Activated naive CD4-positive, alpha-beta T cell treated with anti-CD3 and anti-CD28 coated beads, Interleukin-2, amount 50 U/mL, for 72 hours (primary cell): ENCODE measurements at places on chromosomes 4 and X. TPM values are rescaled to one million over a fixed set of nuclear protein-coding genes. Genes with fewer than 3 reads are reported as not detected.

DNA sequence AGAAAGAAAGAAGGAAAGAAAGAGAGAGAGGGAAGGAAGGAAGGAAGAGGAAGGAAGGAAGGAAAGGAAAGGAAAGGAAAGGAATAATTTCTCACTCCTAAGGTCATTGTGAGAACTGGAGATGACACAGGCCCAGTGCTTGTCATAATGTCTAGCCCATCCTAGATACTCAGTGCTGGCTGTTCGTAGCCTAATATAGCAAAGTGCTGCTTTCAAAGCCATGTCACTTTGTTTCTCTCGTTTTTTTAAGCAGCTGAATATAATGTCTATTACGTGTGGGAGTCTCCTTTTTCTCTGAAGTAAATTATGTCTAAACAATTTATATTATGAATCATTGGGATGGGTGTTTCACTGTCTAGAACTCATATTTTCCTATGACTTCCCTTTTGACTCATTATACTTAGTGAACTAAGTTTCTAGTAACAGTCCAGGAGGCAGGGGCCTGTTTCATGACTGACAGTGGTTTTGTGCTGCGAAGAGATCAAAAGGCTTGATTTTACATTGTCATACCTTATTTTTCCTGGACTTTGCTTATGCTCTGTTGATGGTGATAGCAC lies 327.0 kb upstream of the ZFP42 start:
- DNase-seq: no peak

GRCh38 chr4:147526272-147526654 lies 45.4 kb downstream of the EDNRA start:
- DNase-seq: no peak

GRCh38 chrX:125210146-125210545 lies 109.5 kb upstream of the TEX13C start:
- DNase-seq: no peak

DNA sequence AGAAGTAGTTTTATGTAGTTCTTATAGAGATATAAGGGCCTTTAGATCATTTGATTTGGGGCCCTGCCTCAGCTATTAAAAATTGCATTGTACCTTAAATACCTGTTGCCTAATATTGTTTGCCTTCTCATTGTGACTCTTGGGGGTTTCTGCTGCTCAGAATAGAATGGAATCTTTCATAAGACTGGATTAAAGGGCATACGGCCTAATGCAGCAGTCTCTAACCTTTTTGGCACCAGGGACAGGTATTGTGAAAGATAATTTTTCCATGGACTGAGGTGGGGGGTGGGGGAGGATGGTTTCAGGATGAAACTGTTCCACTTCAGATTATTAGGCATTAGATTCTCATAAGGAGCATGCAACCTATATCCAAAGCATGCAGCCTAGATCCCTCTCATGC lies 46.2 kb downstream of the TMEM164 start:
- DNase-seq: no peak

DNA sequence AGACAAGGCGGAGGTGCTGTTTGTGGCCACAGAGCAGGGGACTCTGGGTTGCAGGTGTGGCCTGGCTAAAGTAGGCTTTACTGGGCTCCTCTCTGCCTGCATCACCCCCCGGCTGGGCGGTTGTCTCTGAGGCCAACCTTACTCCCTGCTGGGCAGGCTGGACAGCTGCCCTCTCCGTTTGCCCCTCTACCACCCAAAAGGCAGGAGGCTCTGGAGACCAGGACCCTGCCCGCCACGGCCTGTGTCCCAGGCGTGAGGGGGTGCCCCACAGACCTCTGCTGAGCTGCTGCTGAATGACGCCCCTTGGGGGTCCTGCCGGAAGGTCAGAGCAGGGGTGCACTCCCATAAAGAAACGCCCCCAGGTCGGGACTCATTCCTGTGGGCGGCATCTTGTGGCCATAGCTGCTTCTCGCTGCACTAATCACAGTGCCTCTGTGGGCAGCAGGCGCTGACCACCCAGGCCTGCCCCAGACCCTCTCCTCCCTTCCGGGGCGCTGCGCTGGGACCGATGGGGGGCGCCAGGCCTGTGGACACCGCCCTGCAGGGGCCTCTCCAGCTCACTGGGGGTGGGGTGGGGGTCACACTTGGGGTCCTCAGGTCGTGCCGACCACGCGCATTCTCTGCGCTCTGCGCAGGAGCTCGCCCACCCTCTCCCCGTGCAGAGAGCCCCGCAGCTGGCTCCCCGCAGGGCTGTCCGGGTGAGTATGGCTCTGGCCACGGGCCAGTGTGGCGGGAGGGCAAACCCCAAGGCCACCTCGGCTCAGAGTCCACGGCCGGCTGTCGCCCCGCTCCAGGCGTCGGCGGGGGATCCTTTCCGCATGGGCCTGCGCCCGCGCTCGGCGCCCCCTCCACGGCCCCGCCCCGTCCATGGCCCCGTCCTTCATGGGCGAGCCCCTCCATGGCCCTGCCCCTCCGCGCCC lies 920 bp downstream of the HTT-AS start:
- DNase-seq: no peak

GRCh38 chr4:42541647-42542046 lies 115.3 kb downstream of the ATP8A1 start:
- DNase-seq: no peak

DNA sequence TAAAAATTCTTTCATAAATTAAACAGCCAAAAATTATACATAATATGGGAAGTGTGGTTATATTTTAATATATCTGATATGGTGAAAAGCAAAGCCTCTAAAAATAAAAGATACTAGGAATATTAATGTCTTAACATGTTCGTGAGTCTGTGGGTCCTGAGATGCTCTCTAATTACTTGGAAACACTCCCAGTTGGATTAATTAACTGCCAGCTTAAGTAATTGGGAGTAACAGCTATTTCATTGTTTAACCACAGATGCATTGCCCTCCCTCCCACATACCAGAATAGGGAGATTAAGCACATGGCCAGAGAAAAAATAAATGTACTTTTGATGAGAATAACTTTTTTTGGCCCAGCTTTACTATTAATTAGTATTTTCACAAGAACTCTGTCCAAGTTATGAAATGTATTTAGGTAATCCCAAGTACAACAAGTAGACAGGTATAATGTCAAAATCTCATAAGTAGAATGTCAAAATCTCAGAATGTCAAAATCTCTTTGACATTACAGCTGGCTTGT lies 79.7 kb downstream of the BTC start:
- DNase-seq: no peak

DNA sequence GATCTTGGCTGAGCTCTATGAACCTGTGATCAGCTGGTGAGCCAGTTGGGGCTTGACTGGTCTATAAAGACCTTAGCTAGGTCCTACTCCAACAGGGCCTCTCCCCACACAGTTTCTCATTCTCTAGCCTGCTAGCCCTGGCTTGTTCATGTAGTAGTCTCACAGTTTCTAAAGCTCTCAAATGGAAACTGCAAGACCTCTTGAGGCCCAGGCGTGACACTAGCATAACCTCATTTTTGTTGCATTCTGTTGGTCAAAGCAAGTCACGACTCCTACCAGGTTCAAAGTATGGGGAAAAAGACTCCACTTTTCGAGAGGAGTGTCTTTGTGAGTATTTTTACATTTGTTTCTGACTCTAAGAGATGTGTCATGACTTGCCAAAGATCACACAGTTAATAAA lies 50.9 kb downstream of the CEP44 start:
- no peak for DNase-seq

- DNase-seq: no peak
These were observed 43.8 kb upstream of the WDR1 start for GRCh38 chr4:10160281-10160856.

DNA sequence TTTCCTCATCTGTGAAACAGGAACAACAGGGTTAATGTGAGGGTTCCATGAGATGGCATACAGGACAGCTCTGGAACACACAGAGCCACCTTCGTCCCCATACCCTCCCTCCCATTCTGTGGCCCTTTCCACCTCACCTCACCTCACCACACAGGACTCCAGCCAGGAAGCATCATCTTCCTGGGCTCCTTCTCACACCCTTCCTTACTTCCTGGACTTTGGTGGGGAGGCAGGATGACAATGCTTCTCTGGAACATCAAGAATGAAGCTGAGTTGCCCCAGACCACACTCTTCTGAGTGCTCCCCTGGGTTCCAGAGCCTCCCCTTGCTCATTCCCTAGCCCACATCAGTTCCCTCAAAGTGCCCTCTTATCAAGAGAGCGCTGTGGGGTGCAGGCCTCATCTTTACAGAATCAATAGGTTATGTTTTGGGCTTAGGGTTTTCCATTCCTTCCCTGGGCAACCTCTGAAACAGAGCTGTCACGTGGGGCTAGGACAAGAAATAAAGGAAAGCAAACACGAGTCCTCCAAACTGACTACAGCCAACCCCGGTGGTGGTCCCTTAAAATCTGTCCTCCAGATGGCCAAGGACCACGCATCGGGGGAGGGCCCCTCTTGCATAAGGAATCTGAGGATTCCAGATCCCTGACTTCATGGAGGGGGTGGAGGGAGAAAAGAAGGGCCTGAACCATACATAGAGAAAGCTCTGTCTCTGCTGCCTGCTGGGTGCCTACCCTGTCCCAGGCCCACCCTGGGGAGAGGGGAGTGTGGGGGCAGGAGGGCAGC lies 74.4 kb upstream of the ATP6AP2 start:
- DNase-seq: no peak

- peak; percentile 76 for DNase-seq
These were observed at the start of gene PORCN for GRCh38 chrX:48508400-48509244. Gene PORCN, plus strand, starts transcription at chrX:48508992. Its CDS starts 829 bp downstream, at chrX:48509821.

- DNase-seq: no peak
These were observed 1111.0 kb upstream of the AGA start for GRCh38 chr4:178553201-178553600.

DNA sequence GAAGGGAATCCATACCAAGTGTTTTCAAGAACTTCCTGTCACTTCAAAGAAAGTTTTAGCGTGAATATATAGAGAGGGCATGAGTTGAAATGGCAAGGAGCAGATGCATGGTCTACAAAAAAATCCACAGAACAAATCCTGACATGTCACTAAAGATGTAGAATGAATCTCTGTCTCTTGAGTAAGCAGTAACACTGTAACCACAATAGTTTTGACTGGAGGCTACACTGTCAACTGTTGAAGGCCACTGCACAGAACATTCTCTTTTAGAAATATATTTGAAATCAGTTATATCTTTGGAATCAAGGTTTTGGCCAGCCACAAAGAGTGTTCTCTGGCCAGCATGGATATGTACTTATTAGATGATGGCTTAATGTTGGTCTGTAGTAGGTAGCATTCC lies 83.8 kb downstream of the VCX3B start:
- no peak for DNase-seq

- no peak for DNase-seq
These were observed 82.1 kb downstream of the FIP1L1 start for GRCh38 chr4:53459548-53459947.

DNA sequence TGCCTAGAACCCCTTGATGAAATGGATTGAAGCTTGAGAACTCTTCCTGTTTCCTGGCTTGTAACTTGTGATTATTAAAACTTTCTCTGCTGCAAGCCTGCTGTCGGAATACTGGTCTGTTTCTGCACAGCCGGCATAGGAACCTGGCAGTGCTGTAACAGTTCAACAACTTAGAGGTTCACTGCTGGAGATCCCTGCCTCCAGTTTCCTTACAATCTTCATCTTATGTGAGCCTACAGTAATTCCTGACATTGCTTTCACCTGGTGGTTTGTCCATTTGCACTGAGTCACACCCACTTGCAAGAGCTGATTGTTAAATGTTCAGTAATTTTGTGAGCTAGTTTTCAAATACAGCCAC lies 1.3 kb upstream of the SEPSECS start:
- DNase-seq: no peak

DNA sequence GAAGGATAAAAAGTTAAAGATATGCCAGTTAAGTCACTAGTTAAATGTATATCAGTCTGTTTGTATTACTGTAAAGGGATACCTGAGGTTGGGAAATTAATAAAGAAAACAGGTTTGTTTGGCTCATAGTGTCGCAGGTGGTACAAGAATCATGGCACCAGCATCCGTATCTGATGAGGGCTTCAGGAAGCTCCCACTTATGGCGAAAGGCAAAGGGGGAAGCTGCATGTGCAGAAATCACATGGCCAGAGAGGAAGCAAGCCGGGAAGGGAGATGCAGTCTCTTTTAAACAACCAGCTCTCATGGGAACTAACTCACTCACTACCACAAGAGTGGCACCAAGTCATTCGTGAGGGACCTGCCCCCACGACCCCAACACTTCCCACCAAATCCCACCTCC lies 91.9 kb upstream of the SH3RF1 start:
- no peak for DNase-seq

DNA sequence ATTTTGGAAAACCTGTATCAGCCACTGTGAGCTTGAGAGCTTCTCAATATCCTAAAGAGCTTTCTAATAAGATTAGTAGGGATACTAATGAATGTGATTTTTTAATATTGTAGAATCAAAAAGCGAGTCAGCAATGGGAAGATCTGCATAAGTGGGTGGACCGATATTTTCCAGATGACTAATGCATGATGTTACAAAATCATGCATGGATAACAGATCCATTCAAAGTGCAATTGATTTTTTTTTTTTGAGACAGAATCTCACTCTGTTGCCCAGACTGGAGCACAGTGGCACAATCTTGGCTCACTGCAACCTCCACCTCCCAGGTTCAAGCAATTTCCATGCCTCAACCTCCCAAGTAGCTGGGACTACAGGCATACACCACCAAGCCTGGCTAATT lies 7.3 kb upstream of the CLDN2 start:
- DNase-seq: no peak

- DNase-seq: no peak
These were observed 46.2 kb downstream of the TET2 start for GRCh38 chr4:105192910-105193309.

DNA sequence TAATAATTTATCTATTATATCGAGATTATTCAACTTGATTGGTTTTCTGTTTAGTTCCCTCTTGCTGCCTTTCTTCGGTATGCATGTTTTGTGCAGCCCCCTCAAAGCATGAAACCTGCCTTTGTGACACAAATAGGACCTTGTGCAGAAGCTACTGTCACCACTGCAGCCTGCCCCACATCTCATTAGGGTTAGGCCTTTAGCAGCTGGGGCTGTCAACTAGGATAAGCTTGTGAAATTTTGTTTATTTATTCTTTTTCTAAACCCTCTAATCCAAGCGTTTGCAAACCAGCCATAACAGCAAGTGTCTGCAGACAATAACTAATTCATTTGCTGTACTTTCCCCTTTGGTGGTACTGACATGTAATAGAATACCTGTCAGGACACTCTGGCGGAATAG lies 258.9 kb downstream of the RCHY1 start:
- no peak for DNase-seq

DNA sequence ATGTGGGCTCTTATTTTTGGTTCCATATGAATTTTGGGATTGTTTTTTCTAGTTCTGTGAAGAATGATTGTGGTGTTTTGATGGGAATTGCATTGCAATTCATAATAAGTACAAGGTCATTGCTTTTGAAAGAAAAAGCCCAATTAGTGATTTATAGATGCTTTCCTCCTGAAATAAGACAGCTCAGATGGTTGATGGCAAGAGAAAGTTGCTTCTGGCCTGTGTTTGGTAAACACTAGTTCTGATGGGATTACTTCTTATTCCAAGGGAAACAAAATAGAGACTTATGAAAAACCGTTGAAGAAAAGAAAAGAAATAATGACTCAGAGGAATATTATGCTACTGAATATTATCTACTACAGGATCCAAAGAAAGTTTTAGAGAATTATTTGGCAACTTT lies 144.9 kb downstream of the SPANXA1 start:
- DNase-seq: no peak

Gene AFF2
- 0.77 TPM for total RNA-seq

Gene SFRP2
- not detected for total RNA-seq

Gene HMX1
- not detected for total RNA-seq

Gene LONRF3
- total RNA-seq: 5.1 TPM

Gene TKTL2
- total RNA-seq: not detected

Gene ARHGEF38
- not detected for total RNA-seq

Gene IGBP1
- 54.1 TPM for total RNA-seq

Gene PTPN13
- total RNA-seq: 0.39 TPM

Gene C1QTNF7
- not detected for total RNA-seq

Gene MAGEH1
- 18.1 TPM for total RNA-seq
